ENCODE measurements at places on chromosomes 16 and 17.

DNA sequence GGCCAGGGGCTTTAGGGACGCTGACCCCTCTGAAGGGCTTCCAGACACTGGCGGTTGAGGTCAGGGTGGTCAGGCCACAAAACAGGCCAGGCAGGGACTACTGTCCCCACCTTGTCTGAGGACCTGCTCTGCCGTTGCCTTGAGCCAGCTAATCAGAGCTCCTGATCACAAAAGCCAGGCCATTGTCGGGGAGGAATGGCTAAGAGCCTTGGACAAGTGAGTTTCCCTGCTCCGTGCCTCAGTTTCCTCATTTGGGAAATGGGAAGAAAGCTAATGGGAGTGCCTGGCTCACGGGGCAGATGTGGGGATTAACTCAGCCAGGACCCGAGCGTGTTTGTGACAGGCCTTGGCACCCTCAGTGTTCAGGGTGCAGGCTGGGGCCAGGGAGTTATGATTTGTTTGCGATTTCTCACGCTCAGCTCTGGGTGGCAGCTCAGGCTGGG is 246.5 kb upstream of the CIBAR2 start:
- no peak for DNase-seq

- no peak for DNase-seq
These were observed 172.9 kb downstream of the STX8 start for GRCh38 chr17:9402590-9403199.

DNA sequence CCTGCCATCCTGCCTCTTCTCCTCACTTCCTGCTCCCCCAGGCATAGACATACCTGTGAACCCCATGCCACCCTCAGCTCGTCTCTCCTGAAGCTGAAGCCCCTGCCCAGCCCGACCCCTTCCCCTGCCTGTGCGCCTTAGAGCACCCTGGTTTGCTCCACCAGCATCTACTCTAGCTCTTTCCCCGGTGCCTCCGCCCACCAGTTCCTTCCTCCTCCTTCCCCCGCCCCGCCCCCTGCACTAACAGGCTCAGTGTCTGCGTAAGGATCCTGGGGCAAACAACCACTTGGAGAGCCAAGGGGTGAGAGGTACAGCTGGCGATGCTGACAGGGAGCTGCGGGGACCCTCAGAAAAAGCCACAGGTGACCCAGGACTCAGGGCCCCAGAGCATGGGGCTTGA is 1.9 kb downstream of the GPR142 start:
- DNase-seq = no peak

DNA sequence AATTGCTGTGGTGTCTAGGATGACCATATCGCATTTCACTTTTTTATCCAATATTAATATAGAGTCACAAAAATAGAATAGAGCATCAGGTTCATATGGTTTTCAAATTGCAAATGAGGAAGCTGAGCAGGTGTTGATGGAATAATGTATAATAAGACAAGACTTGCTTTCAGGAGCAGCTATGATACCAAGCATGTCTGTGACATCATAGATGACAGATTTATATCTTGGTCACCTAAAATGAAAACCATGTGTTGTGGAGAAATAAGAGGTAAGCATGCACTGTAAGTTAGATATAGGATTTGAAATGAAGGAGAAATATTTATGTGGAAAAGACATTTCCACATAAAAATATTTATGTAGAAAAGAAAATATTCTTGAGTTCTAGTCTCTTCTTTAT is 8.6 kb downstream of the MEIOC start:
- DNase-seq = no peak

GRCh38 chr17:57085448-57086068 is 512 bp downstream of the AKAP1 start:
- DNase-seq = peak; percentile 37

DNA sequence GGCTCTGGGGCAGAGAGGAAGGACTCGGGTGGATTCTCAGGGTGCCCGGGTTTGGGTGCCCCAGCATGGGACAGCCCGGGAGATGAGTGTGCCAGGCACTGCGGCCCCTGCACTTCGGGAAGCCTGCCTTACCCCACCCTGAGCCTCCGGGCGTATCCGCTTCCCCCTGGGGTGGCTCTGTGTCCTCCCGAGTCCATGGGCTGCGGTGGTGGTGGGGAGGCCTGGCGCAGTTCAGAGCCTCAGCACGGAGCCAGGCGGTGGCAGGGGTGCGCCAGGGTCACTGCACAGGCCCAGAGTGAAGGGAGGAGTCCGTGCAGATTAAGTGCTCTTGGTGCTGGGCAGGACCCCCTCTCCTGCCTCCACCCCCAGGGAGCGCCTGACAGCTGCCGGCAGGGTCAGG is 20.7 kb downstream of the MYBBP1A start:
- DNase-seq = no peak

All from NCI-H774 (cell line).